ENCODE measurements at places on chromosomes 2 and 18. TPM values are rescaled to one million over a fixed set of nuclear protein-coding genes. Genes with fewer than 3 reads are reported as not detected.

PLGLB2 gene
- polyA plus RNA-seq = 1.1 TPM

NT5DC4 gene
- polyA plus RNA-seq = 0.13 TPM

TNFRSF11A gene
- 3.0 TPM for polyA plus RNA-seq

GAREM1 gene
- polyA plus RNA-seq = 9.1 TPM

G6PC2 gene
- polyA plus RNA-seq = not detected

WDFY1 gene
- polyA plus RNA-seq = 69.4 TPM

TGFA gene
- polyA plus RNA-seq = 0.54 TPM

UGT1A4 gene
- not detected for polyA plus RNA-seq

ADRA2B gene
- polyA plus RNA-seq = 0.60 TPM

GRB14 gene
- 59.9 TPM for polyA plus RNA-seq

REG1B gene
- not detected for polyA plus RNA-seq

DLX1 gene
- polyA plus RNA-seq = not detected

TMEM247 gene
- polyA plus RNA-seq = not detected

NEU2 gene
- polyA plus RNA-seq = not detected

PROKR1 gene
- 0.08 TPM for polyA plus RNA-seq

SPC25 gene
- 21.0 TPM for polyA plus RNA-seq

ZFP36L2 gene
- polyA plus RNA-seq = 126 TPM

COL3A1 gene
- 1,297 TPM for polyA plus RNA-seq

EFHD1 gene
- polyA plus RNA-seq = 4.9 TPM
